Stimulated activated CD4-positive, alpha-beta T cell treated with anti-CD3 and anti-CD28 coated beads, Interleukin-12 subunit alpha, Interleukin-12 subunit beta, amount 100 ng/mL, for 48 hours (primary cell): ENCODE measurements at places on chromosomes 6 and 20.

GRCh38 chr20:12040261-12040660, 122.6 kb downstream of the BTBD3 start:
- DNase-seq, result no peak

GRCh38 chr20:46085179-46085851, 4.4 kb downstream of the NCOA5 start:
- DNase-seq, result no peak

- no peak for DNase-seq
Observed at GRCh38 chr6:170295510-170296422, 4.9 kb upstream of the DLL1 start.

DNA sequence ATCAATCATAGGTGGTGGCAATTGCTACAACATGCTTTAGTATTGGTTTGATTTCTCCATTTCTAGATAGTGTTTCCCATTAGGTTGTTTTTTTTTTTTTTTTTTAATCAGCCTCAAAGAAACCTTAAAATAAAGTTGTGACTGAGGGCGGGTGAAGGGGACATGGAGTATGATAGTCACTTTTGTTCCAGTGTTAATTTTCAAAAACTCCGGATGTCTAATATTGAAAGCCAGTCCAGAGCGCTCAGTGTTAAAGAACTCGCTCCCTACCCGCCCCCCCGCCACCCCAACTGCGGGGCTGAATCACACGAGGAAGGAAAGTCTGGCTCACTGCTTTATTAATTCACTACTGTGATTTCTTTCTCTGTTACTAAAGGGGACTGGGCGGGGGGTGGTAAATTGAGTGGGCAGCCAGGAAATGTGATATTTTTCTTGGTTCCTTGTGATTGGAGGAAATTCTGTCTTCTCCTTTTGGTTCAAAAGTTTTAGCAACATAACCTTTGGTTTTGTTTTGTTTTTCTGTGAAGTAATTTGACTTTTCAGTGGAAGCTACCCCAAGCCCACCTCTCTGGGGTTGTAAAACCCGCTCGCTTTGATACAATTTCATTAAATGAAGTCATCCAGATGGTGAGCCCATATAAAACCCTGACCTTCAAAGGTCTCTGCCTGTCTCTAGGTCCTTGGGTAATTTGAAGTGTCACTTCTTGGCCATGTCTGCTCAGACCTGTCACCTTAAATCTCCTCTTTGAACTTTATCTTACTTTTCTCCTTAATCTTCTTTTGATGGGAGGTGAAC, 38.0 kb downstream of the TNFAIP3 start:
- peak; percentile 85 for DNase-seq

- DNase-seq, result no peak
Observed at GRCh38 chr6:39929733-39930461, 4.4 kb downstream of the MOCS1 start.

DNA sequence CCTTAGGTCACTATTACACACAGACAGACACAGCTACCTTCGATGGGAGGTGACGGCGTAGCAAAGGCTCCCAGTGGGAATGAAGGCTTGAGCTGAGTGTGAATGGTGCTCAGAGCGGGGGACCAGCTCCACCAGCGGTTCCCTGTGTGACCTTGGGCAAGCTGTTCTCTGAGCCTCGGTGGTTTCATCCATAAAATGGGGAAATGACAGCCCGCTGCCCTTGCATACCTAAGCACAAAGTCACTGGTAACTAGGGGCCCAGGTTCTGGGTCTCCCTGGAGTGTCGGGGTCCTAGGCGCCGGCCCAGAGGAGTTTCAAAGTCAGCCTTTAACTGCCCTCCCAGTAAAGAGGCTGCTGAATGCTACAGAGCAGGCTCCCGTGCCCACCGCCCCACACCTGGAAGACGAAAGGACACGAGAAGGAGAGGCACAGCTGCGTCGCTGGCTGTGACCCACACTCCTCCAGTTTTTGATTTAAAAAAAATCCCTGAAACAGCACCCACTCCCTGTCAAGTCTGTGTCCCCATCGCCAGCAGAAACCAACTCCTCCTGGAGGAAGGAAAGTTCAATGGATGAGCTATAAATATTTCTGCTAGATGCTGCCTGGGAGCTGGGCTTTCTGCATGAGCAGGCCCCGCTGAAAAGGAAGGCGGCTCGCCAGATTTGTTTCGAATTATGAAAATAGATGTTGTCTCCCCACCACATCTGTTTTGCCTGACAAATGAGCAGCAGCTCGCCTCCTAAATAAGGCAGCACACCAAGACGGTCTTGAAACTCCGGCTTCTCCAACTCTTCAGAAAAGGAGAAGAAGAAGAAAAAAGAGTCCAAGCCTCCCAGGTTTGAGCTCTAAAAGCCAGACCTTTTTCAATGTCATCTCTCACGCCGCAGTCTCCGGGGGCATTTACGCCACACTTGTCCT, 27.4 kb downstream of the PMEPA1 start:
- DNase-seq, result no peak

GRCh38 chr6:129835691-129836090, 25.4 kb downstream of the TMEM244 start:
- DNase-seq, result no peak

DNA sequence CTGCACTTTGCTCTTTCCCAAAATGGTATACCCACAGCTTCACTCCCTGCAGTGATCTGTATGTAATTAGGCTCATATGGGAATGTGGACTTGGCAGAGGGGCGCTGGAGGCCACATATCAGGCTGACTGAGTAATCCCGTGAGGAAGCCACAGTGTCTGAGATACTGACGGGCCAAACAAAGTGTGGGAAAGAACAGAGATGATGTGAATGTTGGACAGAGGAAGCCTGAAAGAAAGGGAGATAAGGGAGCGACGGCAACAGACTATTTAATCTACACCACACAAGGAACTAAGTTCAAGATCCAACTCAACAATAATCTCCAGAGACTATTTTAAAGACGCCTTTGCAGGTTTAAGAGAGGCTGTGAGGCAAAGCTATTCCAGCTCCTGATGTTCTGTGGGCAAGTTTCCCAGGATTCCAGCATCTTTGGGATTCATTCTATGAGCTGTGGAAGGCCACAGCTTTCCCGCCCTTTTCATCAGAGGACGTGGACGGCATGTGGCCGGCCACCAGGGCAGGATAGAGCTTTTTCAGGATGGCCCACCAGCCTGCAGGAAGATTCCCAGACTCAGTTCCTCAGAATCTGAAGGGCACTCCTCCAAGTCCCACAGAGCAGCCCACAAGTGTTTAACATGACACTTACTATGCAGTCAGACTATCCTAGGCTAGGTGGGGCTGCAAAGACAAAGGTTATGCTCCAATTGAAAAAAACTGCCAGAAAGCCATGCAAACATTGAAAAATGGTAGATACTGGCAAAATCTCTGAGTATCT, 237.5 kb downstream of the ATXN1 start:
- no peak for DNase-seq

GRCh38 chr20:1877609-1878200, 17.5 kb upstream of the SIRPA start:
- no peak for DNase-seq

DNA sequence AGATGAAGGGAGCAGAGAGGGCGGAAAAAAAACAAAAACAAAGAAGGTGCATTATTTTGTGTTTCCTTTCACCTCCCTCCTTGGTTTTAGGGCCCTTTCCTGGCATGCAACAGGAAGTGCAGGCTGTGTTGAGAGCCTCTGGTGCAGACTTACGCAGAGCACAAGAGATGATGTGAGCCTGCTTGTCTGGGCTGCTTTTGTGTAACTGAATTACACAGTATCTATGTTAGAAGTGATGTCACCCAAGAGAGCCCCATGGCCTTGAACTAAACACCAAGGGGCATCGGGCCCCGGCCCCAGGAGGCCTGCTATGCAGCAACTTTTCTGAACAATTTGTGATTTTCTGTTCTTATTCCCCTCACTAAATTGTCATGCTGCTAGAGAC, 25.5 kb downstream of the GNAS start:
- no peak for DNase-seq

- no peak for DNase-seq
Observed at GRCh38 chr6:148375401-148375800, 32.8 kb downstream of the SASH1 start.

DNA sequence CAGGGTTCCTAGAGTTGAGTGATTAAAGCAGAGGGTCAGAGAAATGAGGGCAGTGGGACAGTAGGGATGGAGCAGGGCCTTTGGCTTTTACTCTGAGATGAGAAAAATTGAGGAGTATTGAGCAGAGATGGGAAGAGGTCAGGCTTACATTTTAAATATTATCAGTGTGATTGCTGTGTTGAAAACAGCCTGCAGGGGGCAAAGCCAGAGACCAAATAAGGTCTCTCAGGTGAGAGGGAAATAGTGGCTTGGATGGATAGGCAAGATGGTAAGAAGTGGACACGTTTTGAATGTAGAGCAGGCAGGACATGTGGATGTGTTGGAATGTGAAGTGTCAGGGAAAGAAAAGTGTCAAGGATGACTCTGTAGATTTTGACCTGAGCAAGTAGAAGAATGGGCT, 105.0 kb upstream of the MAP3K7 start:
- no peak for DNase-seq

GRCh38 chr20:2703716-2704475, 11.3 kb downstream of the EBF4 start:
- no peak for DNase-seq

- no peak for DNase-seq
Observed at GRCh38 chr6:112100561-112100960, 13.2 kb downstream of the FAM229B start.

GRCh38 chr6:26554697-26555504, 16.7 kb downstream of the HMGN4 start:
- peak; percentile 65 for DNase-seq

DNA sequence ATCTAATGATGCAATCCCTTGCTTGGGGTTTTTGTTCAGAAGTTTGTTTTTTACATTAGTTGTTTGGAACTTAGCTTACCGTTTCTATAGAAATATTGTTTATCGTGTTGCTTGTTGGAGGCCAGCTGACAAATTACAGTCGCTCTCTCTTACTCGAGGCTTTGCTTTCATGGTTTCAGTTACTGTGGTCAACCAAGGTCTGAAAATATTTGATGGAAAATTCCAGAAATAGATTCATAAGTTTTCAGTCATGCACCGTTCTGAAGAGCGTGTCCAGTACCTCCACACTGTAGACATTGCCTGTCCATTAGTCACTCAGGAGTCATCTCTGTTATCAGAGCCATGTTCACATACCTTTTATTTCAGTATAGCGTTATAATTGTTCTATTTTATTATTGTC, 47.9 kb downstream of the DEK start:
- DNase-seq, result no peak
